ENCODE measurements at places on chromosomes 13 and 19.

DNA sequence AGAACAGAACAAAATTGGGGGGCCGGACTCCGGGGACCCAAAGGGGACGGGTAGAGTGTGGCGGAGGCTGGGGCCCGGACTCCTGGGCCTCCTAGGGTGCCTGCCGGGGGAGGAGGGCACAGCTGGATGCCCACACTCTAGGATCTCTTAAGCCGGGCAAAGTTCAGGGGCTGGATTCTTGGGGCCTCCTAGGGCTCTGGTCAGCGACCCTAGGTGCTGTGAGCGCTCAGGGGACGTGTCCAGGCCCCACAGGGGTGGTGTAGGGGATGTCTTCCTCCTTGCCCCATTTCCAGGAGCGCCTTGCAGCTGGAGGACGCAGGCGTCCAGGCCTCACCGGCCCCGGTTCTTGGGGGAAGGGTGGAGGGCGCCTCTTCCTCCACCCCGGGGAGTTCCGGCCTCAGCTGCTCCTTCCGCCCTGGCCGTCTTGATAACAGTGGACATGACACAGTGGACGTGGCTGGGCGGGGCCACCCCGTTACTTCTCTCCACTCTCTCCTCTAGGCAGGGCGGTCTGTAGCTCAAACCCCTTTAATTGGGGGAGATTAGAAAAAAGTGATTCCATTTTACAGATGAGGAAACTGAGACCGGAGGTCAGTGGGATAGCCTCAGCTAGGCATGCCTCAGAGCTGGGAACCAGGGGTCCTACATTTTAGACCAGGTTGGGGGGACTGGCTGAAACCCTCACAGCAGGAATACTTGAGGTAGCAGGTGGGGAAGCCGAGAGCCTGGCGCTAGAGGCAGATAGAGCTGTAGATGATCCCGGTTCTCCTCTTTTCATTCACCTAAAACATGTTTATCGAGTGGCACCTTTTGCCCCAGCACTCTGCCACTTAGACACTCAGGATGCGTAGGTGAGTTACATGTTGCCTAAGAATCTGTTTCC lies 705 bp downstream of the STXBP2 start:
- DNase-seq: no peak

DNA sequence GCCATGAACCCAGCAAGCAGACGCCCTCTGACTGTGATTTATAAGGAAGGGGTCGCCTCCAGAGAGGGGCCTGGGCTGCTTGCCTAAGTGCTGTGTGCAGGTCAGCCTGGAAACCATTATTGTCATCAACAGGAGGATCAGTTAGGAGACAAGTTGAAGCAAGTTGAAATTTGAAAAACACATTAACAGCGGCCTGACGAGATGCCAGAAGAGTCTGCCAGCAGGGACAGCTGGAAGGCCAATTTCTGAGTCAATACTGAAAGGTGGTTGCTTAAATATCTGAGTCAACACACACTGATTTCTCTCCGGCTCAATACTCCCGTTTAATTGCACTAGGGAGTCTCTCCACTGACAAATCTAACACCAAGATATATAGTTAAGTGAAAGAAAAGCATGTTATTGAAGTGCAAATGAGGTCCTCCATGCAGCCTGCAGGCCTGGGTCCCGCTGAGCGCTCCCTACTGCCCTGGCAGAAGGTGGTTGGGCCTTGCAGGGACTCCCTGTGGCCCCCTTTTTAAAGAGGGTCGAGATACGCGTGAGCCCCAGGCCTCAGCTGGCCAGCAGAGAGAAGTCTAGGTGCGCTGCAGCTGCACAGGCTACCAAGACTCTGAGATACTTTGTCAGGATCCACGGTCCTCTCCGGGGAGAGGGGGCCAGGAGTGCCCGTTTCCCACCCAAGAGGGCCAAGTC lies 91.1 kb downstream of the RNASEH2B start:
- no peak for DNase-seq

DNA sequence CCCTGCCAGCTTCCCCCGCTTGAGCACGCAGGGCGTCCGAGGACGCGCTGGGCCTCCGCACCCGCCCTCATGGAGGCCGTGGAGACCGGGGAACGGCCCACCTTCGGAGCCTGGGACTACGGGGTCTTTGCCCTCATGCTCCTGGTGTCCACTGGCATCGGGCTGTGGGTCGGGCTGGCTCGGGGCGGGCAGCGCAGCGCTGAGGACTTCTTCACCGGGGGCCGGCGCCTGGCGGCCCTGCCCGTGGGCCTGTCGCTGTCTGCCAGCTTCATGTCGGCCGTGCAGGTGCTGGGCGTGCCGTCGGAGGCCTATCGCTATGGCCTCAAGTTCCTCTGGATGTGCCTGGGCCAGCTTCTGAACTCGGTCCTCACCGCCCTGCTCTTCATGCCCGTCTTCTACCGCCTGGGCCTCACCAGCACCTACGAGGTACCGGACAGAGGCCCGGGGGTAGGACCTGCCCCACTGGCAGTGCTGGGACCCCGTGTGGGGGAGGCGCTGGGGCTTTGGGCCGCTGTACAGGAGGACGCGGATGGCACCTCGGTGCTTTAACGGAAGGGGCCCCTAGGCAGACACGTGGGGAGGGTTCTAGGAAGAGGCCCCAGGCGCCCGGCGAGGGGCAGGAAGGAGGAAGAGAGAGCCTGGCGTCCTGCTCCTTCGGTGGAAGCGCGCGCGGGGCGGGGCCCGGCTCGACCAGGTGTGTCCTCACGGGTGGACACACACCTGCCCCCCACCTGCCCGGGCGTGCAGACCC lies 681 bp downstream of the SLC5A5 start:
- DNase-seq: no peak

GRCh38 chr13:50685491-50685890 lies 158.0 kb downstream of the DLEU7 start:
- DNase-seq: no peak

- DNase-seq: no peak
Observed at GRCh38 chr19:31271306-31271911, 77.8 kb downstream of the TSHZ3 start.

- no peak for DNase-seq
Observed at GRCh38 chr19:406135-406781, 2.7 kb downstream of the C2CD4C start.

- no peak for DNase-seq
Observed at GRCh38 chr19:12974301-12975220, 5.2 kb downstream of the DAND5 start.

DNA sequence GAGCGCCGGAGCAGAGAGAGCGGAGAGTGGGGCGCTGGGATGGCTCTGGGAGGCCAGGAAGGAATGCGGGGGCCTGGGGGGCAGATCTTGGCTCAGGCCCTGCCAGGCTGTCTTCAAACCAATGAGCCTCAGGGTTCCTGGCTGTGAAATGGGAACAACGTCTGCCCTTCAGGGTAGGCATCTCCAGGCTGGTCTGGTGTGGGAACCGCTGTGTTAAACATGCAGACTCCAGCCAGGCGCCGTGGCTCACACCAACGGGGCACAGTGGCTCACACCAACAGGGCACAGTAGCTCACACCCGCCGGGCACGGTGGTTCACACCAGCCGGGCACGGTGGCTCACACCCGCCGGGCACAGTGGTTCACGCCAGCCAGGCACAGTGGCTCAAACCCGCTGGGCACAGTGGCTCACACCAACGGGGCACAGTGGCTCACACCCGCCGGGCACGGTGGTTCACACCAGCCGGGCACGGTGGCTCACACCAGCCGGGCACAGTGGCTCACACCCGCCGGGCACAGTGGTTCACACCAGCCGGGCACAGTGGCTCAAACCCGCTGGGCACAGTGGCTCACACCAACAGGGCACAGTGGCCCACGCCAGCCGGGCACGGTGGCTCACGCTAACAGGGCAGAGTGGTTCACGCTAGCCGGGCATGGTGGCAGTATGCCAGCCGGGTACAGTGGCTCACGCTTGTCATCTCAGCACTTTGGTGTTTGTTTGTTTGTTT lies 40.1 kb downstream of the EFNA2 start:
- DNase-seq: no peak

Measured in SW 1271 (cell line).